ENCODE measurements at places on chromosomes 6 and 20.

DNA sequence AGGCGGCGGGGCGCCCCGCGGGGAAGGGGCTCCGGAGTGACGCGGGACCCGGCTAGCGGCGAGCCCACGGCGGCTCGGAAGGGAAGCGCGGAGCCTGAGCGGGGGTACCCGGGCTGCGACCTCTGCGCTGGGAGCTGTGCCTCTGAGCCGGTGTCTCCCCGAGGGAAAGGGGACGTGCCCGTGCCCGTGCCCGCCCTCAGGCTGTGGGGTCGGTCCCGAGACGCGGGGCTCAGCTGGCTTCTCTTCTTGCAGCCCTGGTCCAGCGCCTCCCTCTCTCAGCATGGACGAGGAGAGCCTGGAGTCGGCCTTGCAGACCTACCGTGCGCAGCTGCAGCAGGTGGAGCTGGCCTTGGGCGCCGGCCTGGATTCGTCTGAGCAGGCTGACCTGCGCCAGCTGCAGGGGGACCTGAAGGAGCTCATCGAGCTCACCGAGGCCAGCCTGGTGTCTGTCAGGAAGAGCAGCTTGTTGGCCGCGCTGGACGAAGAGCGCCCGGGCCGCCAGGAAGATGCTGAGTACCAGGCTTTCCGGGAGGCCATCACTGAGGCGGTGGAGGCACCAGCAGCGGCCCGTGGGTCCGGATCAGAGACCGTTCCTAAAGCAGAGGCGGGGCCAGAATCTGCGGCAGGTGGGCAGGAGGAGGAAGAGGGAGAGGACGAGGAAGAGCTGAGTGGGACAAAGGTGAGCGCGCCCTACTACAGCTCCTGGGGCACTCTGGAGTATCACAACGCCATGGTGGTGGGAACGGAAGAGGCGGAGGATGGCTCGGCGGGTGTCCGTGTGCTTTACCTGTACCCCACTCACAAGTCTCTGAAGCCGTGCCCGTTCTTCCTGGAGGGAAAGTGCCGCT lies 686 bp downstream of the ZGPAT start:
- no peak for DNase-seq

GRCh38 chr6:142406131-142406530 lies 104.3 kb downstream of the ADGRG6 start:
- no peak for DNase-seq

DNA sequence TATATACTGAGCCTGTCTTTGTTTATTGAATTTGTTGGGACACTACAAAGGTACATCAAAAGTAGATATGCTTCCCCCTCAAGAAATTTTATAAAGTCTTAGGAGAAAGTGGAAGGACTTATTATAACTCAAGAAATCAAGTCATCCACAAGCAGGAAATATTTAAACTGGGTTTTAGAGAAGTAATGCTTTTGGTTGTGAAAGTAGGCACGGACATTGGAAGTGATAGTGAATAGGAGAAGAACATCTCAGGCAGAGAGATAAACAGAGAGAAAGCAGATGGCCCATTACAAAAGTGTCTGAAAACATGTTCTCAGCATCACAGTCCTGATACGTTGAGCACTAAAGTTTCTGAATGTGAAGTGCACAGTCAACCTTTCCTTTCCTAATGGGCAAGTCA lies 415.6 kb upstream of the RNF217 start:
- no peak for DNase-seq

DNA sequence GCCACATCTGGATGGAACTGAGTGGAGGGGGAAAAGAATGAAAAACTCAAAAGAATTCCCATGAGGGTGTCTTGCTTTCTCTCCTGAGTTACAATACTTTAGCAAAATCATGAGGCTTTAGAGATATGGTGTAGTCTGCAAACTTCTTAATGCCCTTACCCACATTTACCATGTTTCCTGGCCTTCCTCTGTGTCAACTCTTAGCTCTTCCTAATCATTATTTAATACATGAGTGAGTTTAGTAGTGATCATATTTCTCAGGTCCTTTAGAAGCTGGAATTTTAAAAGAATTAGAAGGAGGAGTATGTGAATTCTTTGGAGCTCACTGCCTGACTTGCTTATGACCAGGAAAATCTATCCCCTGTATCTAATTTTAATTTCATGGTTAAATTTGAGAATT lies 39.0 kb downstream of the STX11 start:
- no peak for DNase-seq

DNA sequence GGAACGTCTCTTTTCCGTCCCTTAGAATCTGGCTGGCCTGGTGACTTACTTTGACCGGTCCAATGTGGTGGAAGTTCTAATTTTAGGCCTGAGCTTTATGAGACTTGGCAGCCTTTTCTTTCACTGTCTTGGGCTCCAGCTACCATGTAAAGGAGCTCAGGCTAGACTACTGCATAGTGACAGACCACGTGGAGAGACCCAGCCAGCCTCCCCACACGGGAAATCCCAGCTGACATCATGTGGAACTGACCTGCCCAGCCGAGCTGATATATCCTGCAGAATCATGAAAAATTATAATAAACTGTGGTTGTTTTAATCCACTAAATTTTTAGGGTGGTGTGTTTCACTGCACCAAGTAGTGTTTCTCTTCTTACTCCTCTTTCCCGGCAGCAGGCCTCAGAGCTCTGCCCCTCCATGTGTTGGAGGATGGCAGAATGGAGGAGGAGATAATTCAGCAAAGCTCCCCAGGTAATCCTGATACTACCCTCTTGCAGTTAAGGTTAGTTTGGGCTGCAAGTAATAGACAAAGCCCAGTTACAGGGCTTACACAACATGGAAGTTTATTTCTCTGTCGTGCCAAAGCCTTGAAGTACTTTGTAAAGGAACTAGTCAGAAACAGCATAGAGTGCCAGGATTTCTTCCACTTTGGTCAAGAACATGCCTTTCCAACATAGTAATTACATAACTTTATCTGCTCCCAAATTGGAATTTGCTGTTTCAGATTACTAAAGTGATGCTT lies 87.5 kb downstream of the SH3BGRL2 start:
- no peak for DNase-seq

- DNase-seq = no peak
Observed at GRCh38 chr6:50714487-50715379, 1.4 kb downstream of the TFAP2D start.

GRCh38 chr6:41646026-41646795 lies 7.9 kb downstream of the MDFI start:
- no peak for DNase-seq

DNA sequence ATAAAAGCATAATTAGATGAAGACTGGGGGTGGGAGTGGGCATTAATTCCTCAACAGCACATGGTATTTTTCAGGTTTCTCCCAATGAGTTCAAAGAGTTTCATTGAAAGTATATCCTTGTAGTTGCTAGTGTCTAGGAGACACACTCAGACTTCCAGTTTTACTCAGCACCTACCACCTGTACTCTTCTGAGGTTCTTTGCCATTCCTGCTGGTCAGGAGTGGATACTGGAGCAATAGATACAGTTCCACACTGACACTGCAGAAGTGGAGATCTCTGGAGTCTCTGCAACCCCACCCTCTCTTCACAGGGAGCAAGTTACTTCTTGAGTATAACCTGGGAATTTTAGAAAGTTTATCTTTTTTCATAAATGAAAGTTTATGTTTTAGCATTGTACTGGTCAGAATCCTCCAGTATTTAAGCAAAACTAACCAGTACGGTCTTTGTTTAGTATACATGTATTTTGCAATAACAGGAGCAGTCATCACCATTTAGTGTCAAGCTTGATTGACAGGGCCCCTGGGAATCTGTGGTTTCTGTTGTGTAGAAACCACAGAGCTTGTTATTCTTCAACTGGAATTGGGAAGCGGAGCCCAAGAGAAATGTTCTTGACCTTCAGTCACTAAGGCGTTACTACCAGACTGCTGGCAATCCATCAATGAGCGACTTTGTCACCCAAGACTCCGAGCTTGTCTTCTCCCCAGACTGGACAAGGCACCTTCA lies 148.1 kb downstream of the ZDHHC14 start:
- no peak for DNase-seq

GRCh38 chr6:76881414-76881813 lies 581.9 kb downstream of the HTR1B start:
- DNase-seq = no peak

GRCh38 chr6:85449818-85450759 lies at the start of gene NT5E:
NT5E (plus strand) TSS chr6:85450083; CDS start chr6:85450140, 57 bp downstream.
- DNase-seq = peak; percentile 42

DNA sequence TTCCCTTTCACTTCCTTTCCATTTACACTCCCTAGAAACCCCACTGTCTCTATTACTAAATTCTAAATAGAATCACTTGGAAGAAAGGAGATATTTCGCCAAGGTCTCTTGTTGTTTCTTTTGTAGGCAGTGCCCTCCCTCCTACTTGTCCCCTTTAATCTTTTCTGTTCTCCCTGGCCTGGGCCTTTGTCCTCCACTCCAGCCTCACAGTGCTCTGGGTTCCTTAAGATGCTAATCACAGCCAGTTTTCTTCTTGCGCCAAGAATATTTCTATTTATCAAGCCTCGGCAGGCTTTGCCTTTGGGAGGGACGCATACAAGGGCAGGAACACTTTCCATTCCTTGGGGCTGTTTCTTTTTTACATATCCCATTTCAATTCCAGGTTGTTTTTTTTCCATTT lies 520.6 kb upstream of the CHD6 start:
- no peak for DNase-seq

- no peak for DNase-seq
Observed at GRCh38 chr6:107695061-107695720, 128.9 kb downstream of the SCML4 start.

GRCh38 chr6:53593001-53593488 lies 48.1 kb upstream of the GCLC start:
- no peak for DNase-seq

- DNase-seq = no peak
Observed at GRCh38 chr6:127162836-127163235, 44.4 kb downstream of the RSPO3 start.

DNA sequence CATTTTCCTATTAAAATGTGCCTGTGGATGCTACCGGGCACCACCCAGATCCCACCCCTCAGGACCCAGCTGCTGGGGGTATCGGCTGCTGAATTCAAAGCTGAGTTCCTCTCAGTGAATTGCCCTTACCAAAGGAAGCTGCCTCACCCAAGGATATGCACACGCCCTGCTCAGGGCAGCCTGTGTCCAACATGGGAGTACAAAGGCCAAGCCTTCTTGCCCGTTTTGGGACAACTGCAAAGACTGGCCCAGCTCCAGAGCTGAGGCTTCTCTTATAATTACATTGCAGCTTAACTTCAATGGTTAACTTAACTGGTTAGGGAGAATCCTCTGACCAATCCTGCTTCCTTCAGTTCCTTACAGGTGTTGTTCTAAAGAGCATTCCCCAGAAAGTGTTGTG lies 19.8 kb upstream of the FANCE start:
- DNase-seq = no peak

Measured in stimulated activated CD8-positive, alpha-beta memory T cell treated with anti-CD3 and anti-CD28 coated beads, Interleukin-7, amount 100 ng/mL, for 4 hours (primary cell).